Esophagus muscularis mucosa (tissue), 4 donors: ENCODE measurements at places on chromosomes 7 and 10. TPM values are rescaled to one million over a fixed set of nuclear protein-coding genes. Genes with fewer than 3 reads are reported as not detected.

The SLC26A5 gene
- total RNA-seq, result not detected

The KCNH2 gene
- 29.8 TPM for total RNA-seq

The PRPS1L1 gene
- not detected for total RNA-seq

The RAMP3 gene
- 50.0 TPM for total RNA-seq

The IRF5 gene
- 14.5 TPM for total RNA-seq

The GPR15LG gene
- total RNA-seq, result not detected

The ST8SIA6 gene
- 1.2 TPM for total RNA-seq

The BTBD16 gene
- total RNA-seq, result not detected

The ANKRD61 gene
- not detected for total RNA-seq

The NUTM2D gene
- 3.4 TPM for total RNA-seq

The CD36 gene
- 91.6 TPM for total RNA-seq

- H3K4me1 ChIP-seq, result peaks cover 45% of the 10 kb centered on the region
- peak overlapping the region; percentile 85 for H3K4me3 ChIP-seq
- no peaks in the 10 kb centered on the region for H3K27me3 ChIP-seq
- peaks cover 5% of the 10 kb centered on the region for H3K36me3 ChIP-seq
- DNase-seq, result no peak
Measured at GRCh38 chr7:40135317-40135610, 459 bp downstream of the SUGCT start.

DNA sequence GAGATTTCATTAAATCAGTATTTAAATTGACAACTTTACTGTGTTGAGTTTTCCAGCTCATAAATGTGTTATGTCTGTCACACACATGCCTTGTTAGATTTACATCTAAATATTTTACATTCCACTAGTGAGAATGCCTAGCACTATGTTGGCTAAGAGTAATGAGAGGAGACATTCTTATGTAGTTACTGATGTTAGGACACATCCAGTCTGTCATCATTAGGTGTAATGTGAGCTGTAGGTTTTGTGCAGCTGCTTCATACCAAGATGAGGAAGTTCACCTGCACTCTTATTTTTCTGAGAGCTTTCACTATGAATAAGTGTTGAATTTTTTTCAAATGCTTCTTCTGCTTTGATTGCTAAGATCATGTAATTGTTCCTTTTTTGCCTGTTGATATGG is 218.0 kb upstream of the IGFBP3 start:
- H3K27me3 ChIP-seq, result no peaks in the 10 kb centered on the region
- no peak overlapping the region for H3K27ac ChIP-seq
- no peaks in the 10 kb centered on the region for H3K4me1 ChIP-seq
- no peak for DNase-seq
- no peak overlapping the region for H3K4me3 ChIP-seq
- no peaks in the 10 kb centered on the region for H3K36me3 ChIP-seq

DNA sequence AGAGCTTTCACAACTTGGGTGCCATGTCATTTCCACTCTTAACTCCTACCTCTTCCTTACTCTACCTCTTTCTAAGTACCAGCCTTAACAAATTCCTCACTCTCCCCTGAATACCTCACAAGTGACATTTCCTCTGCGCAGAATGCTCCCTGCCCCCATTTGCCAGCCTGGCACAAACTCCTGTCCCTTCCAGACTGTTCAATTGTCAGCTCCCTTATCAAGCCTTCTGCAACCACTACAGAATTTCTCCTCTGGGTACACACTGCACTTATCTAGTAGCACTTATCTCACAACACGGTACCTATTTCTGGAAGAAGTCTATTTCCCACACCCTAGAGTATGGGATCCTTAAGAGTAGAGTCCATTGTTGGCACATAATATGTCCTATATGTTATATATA is 39.1 kb upstream of the ANAPC16 start:
- peaks cover 17% of the 10 kb centered on the region for H3K4me1 ChIP-seq
- H3K27me3 ChIP-seq, result no peaks in the 10 kb centered on the region
- no peak overlapping the region for H3K27ac ChIP-seq
- peaks cover 29% of the 10 kb centered on the region for H3K36me3 ChIP-seq
- no peak overlapping the region for H3K4me3 ChIP-seq

- H3K27ac ChIP-seq, result no peak overlapping the region
- no peaks in the 10 kb centered on the region for H3K27me3 ChIP-seq
- no peaks in the 10 kb centered on the region for H3K36me3 ChIP-seq
- no peak for DNase-seq
- no peaks in the 10 kb centered on the region for H3K4me1 ChIP-seq
Measured at GRCh38 chr10:2356670-2357069, 619.3 kb upstream of the ADARB2 start.

DNA sequence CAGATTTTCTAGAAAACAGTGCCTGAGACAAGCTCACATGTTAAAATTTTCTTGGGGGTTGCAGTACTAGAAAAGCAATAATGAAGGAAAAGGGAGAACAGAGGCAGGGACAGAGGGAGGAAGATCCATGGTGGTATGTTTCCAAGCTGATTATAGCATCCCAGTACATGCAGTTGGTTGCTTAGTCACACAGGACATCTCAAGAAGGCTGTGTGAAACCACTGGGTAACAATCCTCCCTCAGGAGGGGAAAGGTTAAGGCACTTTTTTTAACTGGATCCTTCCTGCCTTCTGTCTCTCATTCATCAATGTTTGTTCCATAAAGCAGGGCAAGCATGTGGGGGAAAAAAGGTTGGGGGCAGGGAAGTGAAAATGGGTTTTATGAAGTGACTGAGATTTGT is 6.1 kb upstream of the IMMP2L start:
- no peaks in the 10 kb centered on the region for H3K36me3 ChIP-seq
- no peaks in the 10 kb centered on the region for H3K27me3 ChIP-seq
- H3K4me3 ChIP-seq, result no peak overlapping the region
- no peak for DNase-seq

- DNase-seq, result no peak
- H3K27ac ChIP-seq, result peak overlapping the region; percentile 86
- H3K27me3 ChIP-seq, result peaks cover 14% of the 10 kb centered on the region
- H3K36me3 ChIP-seq, result no peaks in the 10 kb centered on the region
Measured at GRCh38 chr10:7410301-7410861, 453 bp downstream of the SFMBT2 start.

DNA sequence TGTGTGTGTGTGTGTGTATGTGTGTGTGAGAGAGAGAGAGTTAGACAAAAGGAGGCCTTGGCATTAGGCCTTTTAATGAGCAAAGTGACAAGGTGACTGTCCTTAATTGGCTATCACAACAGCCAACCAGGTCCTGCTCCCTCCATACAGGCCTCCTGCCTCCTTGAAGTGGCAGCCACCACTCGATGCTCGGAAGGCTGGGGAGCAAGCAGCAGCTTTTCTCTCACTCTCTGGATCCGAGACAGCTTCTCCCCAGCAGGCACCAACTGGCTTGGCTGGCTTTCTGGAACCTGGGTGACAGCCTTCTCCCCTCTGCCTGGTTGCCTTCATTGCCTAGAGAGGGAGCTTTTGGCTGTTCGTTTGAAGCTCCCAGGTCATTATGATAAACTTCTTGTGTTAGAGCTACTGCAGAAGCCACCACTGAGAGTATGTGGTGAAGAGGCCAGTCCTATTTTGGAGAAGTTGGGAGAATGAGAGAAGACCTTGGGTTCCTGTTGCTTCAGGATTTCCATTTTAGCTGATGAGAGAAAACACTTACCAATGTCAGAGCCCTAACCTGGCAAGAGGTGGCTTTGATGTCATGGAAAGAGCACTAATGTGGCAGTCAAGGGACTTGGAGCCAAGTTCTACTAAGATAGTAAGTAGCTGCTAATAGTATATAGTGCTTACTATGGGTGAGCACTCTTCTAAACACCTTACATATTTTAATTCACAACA is 37.6 kb downstream of the RPS24 start:
- no peaks in the 10 kb centered on the region for H3K36me3 ChIP-seq
- H3K27ac ChIP-seq, result no peak overlapping the region
- no peaks in the 10 kb centered on the region for H3K4me1 ChIP-seq
- H3K27me3 ChIP-seq, result no peaks in the 10 kb centered on the region
- no peak for DNase-seq
- no peak overlapping the region for H3K4me3 ChIP-seq

GRCh38 chr10:4545062-4545461 is 280.9 kb upstream of the AKR1E2 start:
- no peak for DNase-seq
- H3K27me3 ChIP-seq, result no peaks in the 10 kb centered on the region
- H3K27ac ChIP-seq, result no peak overlapping the region
- peaks cover 15% of the 10 kb centered on the region for H3K4me1 ChIP-seq
- no peak overlapping the region for H3K4me3 ChIP-seq
- H3K36me3 ChIP-seq, result no peaks in the 10 kb centered on the region

GRCh38 chr7:22895140-22895827 is 72.6 kb upstream of the TOMM7 start:
- H3K27me3 ChIP-seq, result no peaks in the 10 kb centered on the region
- H3K27ac ChIP-seq, result no peak overlapping the region
- DNase-seq, result no peak

- peaks cover 81% of the 10 kb centered on the region for H3K36me3 ChIP-seq
- H3K4me3 ChIP-seq, result no peak overlapping the region
Measured at GRCh38 chr10:94344522-94345122, 18.1 kb downstream of the NOC3L start.

GRCh38 chr7:25802057-25802456 is 349.9 kb upstream of the NFE2L3 start:
- H3K27me3 ChIP-seq, result no peaks in the 10 kb centered on the region
- H3K27ac ChIP-seq, result peak overlapping the region; percentile 68
- DNase-seq, result no peak

- H3K27me3 ChIP-seq, result no peaks in the 10 kb centered on the region
- no peaks in the 10 kb centered on the region for H3K36me3 ChIP-seq
- H3K4me3 ChIP-seq, result peak overlapping the region; percentile 12
- H3K4me1 ChIP-seq, result peaks cover 8% of the 10 kb centered on the region
Measured at GRCh38 chr7:102933763-102934162, 21.0 kb downstream of the LRRC17 start.

- no peaks in the 10 kb centered on the region for H3K36me3 ChIP-seq
- peaks cover 15% of the 10 kb centered on the region for H3K4me1 ChIP-seq
- H3K27me3 ChIP-seq, result peaks cover 23% of the 10 kb centered on the region
- DNase-seq, result no peak
- peak overlapping the region; percentile 46 for H3K4me3 ChIP-seq
Measured at GRCh38 chr10:43229208-43230061, 37.4 kb downstream of the RASGEF1A start.

DNA sequence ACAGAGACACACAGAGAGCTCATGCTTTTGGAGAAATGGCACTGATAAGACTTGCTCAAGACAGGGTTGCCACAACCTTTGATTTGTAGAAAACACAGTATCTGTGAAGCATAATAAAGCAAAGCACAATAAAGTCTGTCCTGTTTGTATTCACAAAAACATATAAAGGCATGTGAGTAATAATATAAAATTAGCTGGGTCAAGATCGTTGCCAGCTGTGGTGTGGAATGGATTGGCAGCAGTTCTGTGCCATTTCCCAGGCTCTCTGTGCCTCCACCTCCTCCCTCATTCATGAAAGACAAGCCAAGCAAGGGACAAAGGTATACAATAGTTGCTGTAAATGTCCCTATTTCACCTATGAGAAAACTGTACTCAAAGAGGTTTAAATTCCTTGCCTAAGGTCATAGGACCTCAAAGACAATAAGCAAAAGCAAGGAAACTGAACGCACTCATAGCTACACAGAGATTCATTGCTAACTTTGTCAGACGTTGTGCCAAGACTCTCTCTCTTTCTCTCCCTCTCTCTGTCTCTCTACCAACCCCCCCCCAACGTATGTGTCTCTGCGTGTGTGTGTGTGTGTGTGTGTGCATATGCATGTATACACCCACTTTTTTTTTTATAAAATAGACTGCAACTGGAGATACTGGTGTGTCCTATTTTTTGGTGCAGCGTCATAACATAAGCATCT is 31.8 kb downstream of the CHST3 start:
- H3K4me1 ChIP-seq, result peaks cover 59% of the 10 kb centered on the region
- no peak overlapping the region for H3K4me3 ChIP-seq
- no peak for DNase-seq
- no peak overlapping the region for H3K27ac ChIP-seq
- no peaks in the 10 kb centered on the region for H3K36me3 ChIP-seq

- DNase-seq, result no peak
- no peaks in the 10 kb centered on the region for H3K4me1 ChIP-seq
- no peaks in the 10 kb centered on the region for H3K27me3 ChIP-seq
- no peaks in the 10 kb centered on the region for H3K36me3 ChIP-seq
- no peak overlapping the region for H3K27ac ChIP-seq
Measured at GRCh38 chr7:24911213-24911603, 68.8 kb downstream of the OSBPL3 start.

DNA sequence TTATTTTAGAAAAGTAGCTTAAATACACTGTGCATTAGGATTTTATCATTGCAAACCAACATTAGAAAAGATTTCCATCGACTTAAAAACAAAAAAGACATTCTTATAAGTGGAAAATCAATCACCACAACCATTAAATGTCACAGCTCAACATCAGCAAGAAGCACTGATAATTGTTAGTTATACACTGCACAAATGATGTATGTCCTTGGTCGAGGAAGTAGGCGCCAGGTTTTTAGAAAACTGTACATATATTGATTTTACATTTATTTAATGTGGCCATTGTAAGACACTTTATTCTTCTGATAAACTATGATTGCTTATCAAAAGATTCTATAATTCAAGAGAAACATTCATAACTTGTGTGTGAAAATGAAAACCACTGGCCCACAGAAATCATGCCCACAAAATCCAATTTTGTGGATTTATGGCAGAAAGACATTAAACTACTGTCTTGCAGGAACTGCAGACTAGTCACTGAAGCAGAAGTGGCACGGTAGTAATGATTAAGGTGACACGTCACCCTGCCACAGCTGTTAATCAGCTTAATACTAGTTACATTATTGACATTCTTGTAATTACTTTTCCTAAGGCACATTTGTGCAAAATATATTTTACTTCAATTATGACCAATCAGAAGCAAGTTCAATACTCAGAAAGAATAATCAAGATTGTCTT is 79.4 kb downstream of the VPS41 start:
- H3K4me3 ChIP-seq, result no peak overlapping the region
- no peaks in the 10 kb centered on the region for H3K36me3 ChIP-seq
- H3K4me1 ChIP-seq, result peaks cover 32% of the 10 kb centered on the region
- no peak for DNase-seq

GRCh38 chr7:52715701-52716100 is 319.7 kb upstream of the POM121L12 start:
- H3K4me3 ChIP-seq, result no peak overlapping the region
- no peaks in the 10 kb centered on the region for H3K36me3 ChIP-seq
- no peaks in the 10 kb centered on the region for H3K4me1 ChIP-seq

DNA sequence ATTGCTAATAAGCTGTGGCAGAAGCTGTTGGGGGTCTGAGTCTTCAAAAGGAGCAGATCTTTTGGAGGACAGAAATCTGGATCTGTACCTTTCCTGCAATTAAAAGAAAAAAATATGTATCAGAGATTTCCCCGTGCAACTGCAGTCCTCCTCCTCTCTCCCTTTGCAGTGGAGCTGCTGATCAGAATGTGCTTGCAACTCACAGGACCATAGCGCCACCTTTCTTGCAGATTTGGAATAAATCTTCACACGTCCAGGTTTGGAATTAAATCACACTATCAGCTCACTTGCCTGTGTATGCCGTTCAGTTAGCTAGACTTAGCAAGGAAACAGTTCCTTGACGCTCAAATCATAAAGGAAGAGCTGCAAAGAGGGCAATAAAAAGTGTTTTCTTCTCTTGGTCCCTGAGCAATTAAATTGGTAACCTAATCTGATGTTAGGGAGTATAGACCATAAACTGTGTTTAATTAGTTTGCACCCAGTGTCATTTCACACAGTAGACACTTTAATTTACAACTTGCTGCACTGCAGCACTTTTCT is 77.4 kb downstream of the PON1 start:
- no peaks in the 10 kb centered on the region for H3K27me3 ChIP-seq
- no peaks in the 10 kb centered on the region for H3K4me1 ChIP-seq
- no peak overlapping the region for H3K27ac ChIP-seq
- no peak for DNase-seq
- H3K36me3 ChIP-seq, result no peaks in the 10 kb centered on the region

- no peaks in the 10 kb centered on the region for H3K4me1 ChIP-seq
- no peak overlapping the region for H3K27ac ChIP-seq
- DNase-seq, result peak; percentile 26
- no peaks in the 10 kb centered on the region for H3K27me3 ChIP-seq
Measured at GRCh38 chr7:107712025-107712424, 31.9 kb upstream of the CBLL1 start.
